ENCODE measurements at places on chromosomes 7 and 10.

GRCh38 chr10:125817337-125817946, 5.6 kb downstream of the UROS start:
- DNase-seq = no peak

- DNase-seq = no peak
Measured at GRCh38 chr7:77908664-77909063, 110.1 kb downstream of the PHTF2 start.

DNA sequence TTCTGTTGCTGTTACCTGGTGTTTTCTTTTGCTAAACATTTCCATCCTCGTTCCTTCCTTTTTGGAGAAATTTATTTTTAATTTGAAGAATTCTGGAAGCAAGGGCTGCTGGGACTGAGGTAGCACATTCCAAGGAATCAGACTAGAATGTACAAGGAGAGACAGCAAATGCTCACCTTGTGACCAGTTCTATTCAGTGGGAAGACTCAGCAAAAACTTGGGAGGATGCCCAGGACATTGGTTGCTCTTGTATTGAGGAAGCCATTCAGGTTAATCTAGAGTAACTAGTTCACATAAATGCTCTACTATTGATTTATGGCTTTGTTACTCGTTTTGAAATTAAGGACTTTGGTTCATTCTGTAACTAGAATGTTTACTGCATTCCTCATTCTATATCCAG, 11.3 kb downstream of the PLCE1 start:
- no peak for DNase-seq

DNA sequence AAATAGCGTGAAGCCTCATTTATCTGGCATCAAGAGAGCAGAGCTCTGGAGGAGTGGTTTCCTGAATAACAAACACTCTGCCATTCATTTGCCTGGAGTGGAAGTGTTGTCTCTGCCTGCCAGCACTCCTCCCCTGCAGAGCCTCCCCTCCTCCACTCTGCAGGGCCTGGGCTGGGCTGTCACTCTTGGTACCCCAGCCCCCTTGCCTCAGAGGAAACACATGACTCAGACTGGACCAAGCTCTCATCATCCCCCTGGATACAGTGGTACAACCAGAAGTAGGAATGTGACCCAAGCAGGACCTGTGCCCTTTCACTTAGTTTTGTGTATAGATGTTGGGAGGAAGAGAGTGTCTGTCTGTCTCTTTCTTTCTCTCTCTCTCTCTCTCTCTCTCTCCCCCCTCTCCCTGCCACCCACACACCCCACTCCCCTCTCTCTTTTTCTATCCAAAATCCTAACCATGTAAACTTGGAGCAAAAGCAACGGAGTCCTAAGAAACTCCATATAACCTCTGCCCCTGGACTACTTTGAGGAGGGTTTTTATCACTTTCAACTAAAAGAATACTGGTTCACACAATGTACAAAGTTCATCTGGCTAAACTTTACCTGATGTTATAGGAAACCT, 43.9 kb downstream of the DOCK4 start:
- no peak for DNase-seq

DNA sequence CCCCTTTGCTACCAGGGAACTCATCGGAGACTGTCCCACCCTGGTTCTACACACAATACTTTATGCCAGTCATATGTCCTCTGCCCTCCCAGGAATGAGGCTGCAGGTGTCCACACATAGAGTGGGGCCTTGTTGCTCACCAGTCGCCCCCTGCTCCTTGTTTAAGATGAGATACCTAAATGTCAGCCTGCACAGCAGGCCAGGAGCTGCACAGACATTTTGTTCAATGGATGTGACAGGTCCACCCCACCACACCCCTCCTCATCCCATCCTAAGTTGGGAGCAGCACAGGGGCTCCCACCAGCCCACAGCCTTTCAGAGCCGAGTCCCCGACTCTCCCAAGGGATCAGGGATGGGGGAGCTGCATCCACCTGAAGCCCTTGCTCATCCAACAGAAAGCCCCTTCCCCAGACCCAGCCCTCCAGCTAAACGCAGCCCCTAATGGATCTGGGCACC, 6.2 kb upstream of the GRID1 start:
- DNase-seq = no peak

Measured in activated CD8-positive, alpha-beta memory T cell treated with anti-CD3 and anti-CD28 coated beads, Interleukin-2, amount 50 U/mL, for 4 hours (primary cell).